ENCODE measurements at places on chromosomes 1 and 21. TPM values are rescaled to one million over a fixed set of nuclear protein-coding genes. Genes with fewer than 3 reads are reported as not detected.
A peak's percentile ranks its signal among the peaks of the same experiment; 100 is the strongest.

Gene MLLT11
- total RNA-seq = 4.9 TPM

GRCh38 chr1:204513117-204513716 lies 3.0 kb upstream of the MDM4 start:
- no peak for DNase-seq

- DNase-seq = no peak
Measured at GRCh38 chr1:247535402-247535801, 838 bp downstream of the OR2C3 start.

- DNase-seq = no peak
Measured at GRCh38 chr1:169478094-169478672, 7.6 kb downstream of the SLC19A2 start.

DNA sequence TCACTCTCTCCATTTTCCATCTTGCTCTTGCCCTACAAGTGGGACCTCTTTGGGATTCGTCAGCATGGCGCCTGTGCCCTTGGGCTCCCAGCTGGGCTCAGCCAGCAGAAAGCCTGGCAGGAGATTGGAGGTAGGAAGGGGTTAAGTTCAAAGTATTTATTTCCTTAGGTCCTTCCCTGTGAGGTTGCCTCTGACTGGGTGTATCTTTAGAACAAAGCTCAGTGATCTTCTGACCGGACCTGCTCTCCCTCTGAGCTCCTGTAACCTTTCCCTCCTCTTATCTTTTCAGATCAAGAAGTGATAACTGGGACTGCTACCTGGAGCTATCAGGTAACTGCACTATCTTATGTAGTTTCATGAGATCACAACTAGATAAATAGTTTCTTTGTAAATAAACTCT lies 75.8 kb upstream of the ABCD3 start:
- DNase-seq = no peak

GRCh38 chr1:205656236-205656635 lies 24.1 kb downstream of the SLC45A3 start:
- no peak for DNase-seq

DNA sequence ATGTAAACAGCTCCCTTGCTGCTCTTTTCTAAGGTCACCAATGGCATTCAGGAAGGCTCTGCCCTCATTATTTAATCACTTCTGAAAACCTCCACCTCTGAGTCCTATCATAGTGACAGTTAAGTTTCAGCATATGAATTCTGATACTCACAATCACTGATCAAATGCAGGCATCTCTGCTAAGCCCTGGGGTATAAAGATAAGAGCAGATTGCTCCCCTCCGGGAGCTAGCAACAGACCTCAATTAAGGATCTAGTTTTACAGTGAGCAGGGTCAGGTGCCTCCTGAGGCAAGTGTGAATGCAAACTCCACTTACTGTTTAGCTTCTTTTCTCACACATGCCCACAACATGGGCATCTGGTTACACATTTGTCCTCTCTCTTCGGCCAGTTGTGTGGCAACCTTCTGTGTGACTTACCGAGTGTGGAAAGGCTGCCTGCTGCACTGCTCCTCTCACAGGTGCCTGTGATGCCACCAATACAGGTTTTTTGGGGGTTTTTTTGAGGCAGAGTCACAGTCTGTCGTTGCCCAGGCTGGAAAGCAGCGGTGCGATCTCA lies 15.0 kb downstream of the IL10RB start:
- no peak for DNase-seq

Gene LCE1E
- total RNA-seq = not detected

GRCh38 chr1:208132287-208132882 lies 111.8 kb downstream of the PLXNA2 start:
- DNase-seq = peak; percentile 90

DNA sequence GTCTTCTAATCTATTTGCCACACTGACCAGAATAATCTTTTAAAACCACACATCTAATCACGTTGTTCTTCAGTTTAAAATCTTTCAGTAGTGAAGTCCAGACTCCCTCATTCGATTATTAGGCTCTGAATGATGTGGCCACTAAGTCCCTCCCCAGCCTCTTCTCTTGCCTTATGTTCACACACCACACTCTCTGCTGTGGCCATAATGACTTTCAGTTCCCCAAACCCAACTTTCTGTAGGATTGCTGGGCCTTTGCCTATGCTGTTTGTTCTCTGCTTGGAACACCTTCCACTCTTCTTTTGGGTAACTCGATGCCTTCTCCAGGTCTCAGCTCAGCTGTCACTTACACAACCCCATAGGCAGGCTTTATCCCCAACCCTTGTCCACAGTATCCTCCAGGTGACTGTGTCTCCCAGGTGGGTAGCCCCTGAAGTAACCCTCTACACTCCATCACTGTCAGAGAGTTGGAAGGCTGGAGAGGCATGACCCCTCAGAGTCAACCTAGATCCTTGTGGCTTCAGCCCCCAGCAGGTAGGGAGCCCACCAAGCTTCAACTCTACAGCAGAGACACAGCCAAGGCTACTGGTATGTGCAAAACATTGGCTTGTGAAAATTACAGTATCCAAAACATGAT lies 8.4 kb upstream of the SLC37A1 start:
- no peak for DNase-seq

- DNase-seq = no peak
Measured at GRCh38 chr1:76766381-76766780, 100.9 kb upstream of the ST6GALNAC5 start.

Gene NR0B2
- total RNA-seq = 4.7 TPM

DNA sequence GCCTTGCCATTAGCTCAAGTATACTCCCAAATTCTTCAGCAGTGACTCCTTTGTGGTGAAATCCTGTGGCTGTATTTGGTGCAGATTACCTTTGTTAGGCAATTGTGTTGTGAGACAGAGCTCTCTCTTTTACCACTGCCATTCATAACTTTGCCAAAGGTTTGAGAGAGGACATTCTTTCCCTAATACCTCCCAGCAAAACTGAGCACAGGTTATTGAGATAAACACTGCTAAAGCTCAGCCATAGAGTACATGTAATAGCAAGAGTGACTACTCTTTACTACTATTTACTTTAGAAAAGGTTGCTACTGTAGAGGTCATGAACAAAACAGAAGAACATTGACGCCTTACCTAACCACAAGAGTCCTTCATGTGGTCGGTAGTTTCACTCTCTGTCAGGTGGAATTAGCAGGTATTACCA lies 514.0 kb upstream of the ADAMTS5 start:
- DNase-seq = no peak

DNA sequence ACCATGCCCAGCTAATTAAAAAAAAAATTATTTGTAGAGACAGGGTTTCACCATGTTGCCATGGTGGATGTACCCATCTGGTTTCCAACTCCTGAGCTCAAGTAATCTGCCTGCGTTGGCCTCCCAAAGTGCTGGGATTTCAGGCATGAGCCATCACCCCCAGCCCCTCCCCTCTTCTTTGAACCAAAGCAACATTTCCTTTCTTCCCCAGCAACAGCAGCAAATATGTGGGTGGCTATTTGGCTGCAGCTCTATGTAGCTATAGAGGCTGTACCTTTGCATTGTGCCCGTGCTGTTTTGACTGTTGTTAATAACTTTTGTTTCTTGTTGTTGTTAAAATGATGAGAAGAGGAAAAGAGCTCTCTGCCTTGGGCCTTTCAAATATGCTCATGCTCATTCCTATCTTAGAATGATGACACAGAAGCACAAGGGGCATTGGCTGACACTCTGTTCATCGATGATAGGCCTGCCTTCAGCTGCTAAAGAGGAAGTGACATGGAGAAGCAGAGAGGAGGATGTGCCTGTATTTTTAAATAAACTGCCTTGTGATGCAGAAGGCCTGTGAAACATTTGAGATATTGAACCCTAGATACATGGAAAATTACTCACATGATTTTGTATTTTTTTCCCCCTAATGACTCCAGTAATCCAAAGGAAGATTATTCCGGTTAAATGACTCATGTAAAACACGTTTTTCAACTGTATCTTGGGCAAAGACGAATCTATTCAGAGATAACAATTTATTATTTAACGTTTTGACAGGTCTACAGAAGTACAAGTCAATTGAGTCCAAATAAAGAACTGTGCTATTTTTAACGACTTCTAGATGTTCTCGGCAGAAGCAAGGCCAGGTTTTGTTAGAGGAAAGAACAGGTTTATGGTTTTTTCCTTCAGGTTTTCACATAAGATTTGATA lies 20.5 kb upstream of the XPR1 start:
- DNase-seq = no peak

DNA sequence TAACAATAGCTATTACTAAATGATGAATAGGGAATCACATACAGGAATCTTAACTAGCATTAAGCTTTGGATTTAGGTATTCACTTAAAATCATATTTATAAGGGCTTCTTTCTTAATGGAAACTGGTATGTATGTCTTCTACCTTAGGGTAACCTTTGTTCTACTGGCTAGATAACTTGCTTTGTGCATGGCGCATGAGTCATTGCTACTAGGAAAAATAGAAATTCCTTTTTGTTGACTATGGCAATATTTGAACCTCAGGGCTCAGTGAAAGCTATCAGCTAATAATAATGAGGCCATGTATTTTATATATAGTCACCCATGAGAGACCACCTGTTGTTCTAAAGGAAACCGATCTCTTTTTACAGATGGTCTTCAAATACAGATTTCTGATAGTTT lies 72.5 kb downstream of the RPS6KC1 start:
- DNase-seq = no peak

Measured in Right ventricle myocardium inferior (tissue), 1 donor.